Naive thymus-derived CD8-positive, alpha-beta T cell (primary cell): ENCODE measurements at places on chromosomes 13 and 19.

DNA sequence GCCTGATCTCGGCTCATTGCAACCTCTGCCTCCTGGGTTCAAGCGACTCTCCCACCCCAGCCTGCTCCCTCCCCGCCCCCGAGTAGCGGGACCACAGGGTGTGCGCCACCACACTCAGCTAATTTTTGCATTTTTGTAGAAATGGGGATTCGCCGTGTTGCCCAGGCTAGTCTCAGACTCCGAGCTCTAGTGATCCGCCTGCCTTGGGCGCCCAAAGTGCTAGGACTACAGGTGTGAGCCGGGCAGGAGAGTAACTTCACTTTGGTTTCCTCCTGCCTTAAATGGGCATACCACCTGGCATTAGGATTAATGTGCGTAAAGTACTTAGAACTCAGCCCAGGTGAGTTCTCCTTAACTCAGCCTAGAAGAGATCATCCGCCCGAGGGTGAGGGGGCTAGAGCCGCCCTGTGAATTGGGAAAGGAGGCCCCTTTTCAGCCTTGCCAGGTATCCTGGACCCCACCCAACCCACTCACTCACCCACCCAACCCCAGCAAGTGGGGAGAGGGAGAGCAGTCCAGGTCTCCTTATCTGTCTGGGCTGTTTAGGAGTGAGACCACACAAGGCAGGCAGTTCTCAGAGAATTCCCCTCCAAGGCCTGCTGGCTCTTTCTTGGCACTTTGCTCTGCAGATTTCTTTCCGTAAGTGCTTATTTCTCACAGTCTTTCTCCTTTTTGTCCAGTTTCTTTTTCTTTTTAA is 1.2 kb upstream of the ZFP36 start:
- no peak for DNase-seq

DNA sequence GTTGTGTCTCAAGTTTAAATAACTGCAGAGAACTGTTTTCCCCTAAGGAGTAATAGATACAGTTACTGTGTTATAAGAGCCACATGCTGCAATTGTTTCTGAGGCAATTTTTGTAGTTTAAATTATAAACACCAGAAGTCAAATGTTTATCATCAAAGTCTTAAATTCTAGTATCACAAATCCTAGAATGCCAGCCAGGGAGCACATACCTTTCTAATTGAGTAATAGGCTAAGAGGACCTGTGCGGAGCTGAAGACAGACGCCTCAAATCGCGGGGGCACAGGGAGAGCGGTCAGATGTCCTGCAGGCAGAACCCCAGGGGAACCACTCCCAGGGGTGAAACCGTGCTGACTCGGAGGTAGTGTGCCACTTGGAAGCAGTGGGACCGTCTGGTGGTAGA is 65.2 kb upstream of the TNFRSF19 start:
- no peak for DNase-seq

GRCh38 chr19:15197275-15197941 is 3.4 kb downstream of the NOTCH3 start:
- DNase-seq, result no peak

GRCh38 chr19:39389631-39390414 is 1.1 kb downstream of the PAF1 start:
- DNase-seq, result no peak

GRCh38 chr19:47863514-47863936 is 4.5 kb downstream of the TPRX2 start:
- DNase-seq, result peak; percentile 56

DNA sequence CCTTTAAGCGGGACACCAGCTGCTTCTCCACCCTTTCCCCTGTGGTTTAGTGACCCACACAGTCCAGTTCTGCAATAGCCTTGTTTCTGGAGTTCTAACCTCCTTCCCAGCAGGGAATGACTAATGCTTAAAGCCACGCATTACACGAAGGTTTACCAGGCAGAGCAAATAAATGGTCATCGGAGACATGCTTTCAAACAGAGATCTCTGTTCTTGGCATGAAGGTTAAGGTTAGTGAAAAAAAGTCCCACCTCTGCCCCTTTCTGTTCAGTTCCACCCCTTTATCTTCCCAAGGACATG is 25.3 kb upstream of the MEDAG start:
- DNase-seq, result no peak

DNA sequence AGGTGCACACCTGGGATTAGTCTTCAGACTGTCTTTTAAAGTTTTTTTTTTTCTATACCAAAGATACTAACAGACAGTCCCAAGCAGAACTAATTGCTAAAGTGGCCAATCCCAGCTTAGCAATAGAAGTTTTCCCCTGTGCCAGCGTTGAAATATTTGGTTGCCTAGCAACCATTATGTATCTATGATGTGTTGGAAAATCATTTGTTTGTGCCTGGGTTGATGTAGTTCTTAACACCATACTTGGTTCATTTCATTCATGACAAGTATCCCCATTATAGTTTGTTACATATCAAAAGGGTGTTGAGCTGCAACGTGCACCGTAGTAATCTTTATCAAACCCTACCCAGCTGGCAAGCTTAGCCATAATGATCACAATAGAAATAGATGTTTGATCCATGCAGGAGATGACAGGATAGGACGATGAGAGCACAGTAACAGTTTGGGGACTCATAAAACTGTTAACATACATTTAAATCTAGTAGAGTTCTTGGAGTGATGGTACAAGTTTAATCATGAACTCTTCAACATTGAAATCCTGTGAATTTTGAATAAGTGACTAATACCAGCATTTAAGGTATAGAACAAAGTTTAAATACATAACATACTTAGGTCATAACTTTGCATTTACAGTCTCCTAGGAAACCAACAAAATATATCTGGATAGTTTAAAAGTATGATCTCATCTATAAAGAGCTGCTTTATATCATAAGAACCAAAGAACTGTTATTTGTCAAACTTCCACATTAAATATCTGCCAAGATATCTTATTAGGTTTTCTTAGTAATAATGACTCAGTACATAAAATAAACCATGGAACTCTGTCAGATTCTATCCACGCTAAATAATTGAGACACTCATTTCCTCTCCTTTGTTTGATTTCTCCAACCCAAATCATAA is 73.4 kb downstream of the MBNL2 start:
- DNase-seq, result no peak

GRCh38 chr13:40352380-40352778 is 314.1 kb downstream of the FOXO1 start:
- no peak for DNase-seq

- DNase-seq, result no peak
Observed at GRCh38 chr19:47027586-47028088, 8.0 kb downstream of the NPAS1 start.

DNA sequence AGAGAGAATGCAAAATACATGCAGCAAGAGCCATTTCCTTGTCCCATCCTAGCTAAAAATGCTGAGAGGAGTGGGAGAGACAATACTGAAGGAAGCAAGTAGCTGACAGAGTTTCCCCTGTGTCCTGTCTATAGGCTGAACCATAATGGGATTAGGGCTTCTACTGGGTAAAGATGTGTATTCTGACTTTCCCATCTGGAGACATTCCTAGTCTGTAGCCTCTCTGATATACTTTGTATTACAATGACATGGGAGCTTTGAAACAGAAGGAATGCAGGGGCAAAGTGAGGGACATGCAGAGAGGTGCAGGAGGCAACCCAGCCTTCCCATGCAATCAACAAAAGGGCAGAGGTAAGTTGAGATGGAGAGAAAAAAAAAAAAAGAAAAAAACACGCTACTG is 10.5 kb upstream of the GPC6 start:
- no peak for DNase-seq

GRCh38 chr13:46278474-46278873 is 66.7 kb downstream of the LRRC63 start:
- DNase-seq, result no peak

GRCh38 chr13:59754411-59754810 is 409.3 kb downstream of the DIAPH3 start:
- DNase-seq, result no peak

GRCh38 chr19:15104411-15104810 is 2.8 kb upstream of the SYDE1 start:
- no peak for DNase-seq

DNA sequence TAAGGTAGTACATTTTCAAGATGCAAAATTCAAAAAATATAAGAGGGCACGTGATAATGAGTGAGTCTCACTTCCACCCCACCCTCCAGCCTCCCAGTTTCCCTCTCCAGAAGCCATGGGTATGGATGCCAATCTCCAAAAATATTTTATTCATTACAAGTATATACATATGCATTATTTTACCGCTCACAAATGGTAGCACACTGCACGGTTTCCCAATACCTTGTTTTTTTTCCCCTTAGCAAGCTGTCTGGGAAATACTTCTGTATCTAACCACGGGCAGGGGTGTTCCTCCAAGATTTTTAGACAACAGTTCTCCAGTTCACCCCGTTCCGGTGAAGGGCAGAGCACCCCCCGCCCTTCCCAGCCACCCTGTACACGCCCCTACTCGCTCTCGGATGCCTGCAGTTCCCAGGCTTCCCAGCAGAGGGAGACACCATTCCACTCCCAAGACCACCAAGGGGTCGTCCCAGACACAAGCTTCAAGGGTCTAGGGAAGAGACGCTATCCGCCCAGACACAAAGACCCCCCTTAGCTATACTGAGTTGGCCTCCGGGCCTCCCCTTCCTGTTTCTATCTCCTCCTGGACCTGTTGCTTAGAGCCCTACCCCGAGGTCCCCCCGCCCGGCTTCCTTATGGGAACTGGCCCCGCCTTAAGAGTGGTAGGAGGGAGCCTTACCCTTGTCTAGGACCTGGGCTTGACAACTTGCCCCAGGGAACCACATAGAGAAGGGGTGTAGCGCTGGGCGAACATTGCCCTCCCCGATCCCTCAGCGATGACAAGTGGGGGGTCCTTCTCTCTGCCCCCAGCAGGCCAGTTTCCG is 1.1 kb upstream of the FXYD3 start:
- peak; percentile 75 for DNase-seq

DNA sequence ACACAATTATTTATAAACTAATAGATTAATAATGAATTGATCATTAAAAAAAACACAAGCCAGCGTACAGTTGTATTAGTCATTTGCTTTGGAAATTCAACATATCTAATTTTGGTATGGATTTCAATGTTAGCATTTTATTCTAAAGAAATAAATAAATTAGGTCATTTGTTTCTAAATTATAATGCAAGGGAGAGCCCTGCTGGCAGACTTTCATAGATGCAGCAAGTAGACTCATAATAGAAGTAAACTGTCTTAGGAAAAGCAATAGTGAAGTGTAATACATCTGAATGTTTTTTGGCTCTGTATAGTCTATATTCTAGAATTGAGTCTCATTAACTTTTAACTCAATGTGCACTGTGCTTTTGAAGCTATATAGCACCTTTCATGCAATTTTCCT is 982.4 kb upstream of the MIR17HG start:
- no peak for DNase-seq

DNA sequence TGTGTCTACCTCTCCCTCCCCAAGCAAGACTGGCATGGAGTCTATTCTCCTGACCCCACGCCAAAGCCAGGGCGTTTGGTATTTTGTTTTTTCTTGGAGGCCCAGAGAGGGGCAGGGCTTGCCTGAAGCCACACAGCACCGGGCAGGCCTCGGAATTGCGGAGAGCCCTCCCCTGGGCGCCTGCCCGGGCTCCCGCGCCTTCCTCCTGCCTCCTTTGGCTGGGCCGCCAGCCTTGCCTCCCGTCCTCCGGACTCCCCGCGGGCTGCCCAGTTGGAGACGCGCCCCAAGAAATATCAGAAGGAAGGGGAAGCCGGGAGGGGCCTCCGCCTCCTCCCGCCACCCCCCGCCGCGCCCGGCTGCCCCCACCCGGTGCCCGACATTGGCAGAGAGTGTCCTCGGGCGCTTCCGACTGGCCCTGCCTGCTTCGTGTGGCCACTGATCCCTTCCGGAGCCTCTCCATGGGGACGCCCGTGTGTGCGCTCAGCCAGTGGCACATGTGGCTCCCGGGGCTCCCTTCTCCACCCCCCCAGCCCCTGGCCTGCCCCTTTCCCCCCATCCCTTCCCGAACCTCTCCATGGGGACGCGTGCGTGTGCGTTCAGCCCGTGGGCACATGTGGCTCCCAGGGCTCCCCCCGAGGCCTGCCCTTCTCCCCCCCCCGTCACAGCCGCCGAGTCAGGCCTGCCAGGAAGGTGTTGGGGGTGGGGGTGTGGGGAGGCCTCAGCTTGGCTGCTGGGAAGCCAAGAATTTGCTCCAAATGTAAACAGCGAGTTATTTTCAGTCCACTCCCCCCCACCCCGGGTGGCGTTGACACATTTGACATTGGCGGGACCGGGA is 37.3 kb downstream of the NFIC start:
- DNase-seq, result no peak

- DNase-seq, result peak; percentile 79
Observed at GRCh38 chr19:1942078-1942933, 1.3 kb downstream of the CSNK1G2 start.

DNA sequence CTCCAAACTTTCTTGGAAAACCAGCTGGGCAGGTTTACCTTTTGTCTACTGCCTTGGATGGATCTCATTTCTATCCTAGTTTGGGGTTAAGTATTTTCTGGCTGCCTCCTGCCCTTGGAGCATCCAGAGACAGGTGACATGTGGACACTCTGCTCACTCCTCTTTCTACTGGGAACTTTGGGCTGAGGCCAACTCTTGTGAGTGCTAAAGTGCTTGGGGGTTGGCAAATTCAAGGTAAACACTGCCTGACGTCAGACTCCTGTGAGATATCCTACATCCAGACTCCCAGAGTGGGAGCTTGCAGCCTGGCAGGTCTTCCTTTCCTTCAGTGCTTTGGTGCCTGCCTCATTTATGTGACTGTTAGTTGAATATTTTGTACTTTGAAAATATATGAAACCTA is 388.1 kb downstream of the KCNRG start:
- no peak for DNase-seq

- no peak for DNase-seq
Observed at GRCh38 chr13:84481958-84482357, 599.7 kb upstream of the SLITRK1 start.

DNA sequence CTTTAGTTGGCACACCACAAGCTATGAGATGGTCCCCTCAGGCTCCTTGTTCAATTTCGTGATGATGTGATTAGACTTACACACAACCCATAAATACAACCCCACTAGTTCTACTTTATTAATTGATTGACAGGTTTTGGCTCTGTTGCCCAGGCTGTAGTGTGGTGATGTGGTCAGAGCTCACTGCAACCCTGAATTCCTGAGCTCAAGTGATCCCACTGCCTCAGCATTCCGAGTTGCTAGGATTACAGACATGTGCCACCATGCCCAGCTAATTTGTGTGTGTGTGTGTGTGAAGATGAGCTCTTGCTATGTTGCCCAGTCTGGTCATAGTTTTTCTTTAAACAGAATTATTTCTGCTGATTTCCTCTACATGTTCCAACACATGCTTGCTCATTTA is 17.5 kb upstream of the HTR2A start:
- no peak for DNase-seq
